ENCODE measurements at places on chromosomes 4 and X. TPM values are rescaled to one million over a fixed set of nuclear protein-coding genes. Genes with fewer than 3 reads are reported as not detected.

- DNase-seq: no peak
These were observed 276.4 kb downstream of the IL15 start for GRCh38 chr4:141912831-141913230.

DNA sequence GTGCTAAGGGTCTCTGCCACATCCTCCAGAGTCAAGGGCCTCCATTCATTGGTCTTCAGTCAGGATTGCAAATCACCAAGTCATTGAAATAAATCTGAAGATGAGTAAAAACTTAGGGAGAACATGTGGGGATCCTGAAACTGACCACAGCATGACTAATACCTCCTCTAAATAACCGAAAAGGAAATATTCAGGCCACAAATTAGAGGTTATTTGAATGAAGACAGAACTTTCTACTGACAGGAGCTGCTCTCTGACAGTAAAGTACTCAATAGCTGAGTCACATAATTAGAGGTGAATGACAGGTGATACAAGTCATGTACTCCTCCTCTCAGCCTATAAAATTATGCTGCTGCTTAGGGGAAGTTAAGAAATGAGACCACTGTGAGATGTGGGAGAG is 240.2 kb upstream of the F9 start:
- DNase-seq: no peak

DNA sequence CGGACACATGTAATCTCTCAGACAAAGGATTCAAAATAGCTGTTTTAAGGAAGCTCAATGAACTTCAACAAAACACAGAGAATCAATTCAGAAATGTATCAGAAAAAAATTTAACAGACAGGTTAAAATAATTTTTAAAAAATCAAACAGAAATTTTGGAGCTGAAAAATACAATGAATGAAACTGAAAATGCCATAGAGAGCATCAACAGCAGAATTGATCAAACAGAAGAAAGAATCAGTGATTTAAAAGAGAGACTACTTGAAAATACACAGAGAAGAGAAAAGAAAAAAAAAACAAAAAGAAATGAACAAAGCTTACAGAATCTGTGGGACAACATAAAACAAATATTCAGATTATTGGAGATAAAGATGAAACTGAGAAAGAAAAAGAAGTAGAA is 118.8 kb upstream of the GYPA start:
- no peak for DNase-seq

DNA sequence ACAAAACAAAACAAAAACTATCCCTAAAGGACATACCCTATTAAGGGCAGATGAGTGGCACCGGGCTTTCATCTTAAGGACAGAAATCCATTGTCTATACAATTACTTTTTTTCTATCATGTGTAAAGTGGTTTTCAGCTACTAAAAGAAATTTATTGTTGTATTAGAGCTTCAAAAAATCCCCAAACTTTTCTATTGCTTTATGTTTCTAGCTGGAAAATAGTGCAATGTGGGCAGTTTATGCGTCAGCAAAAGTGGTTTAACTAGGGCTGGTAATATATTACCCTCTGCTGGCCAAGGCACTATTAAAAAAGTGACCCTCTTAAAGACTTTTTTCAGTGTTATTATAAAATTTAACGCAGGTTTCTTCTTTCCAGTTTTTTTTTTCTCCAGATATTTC is 15.5 kb upstream of the GPR82 start:
- DNase-seq: no peak

DNA sequence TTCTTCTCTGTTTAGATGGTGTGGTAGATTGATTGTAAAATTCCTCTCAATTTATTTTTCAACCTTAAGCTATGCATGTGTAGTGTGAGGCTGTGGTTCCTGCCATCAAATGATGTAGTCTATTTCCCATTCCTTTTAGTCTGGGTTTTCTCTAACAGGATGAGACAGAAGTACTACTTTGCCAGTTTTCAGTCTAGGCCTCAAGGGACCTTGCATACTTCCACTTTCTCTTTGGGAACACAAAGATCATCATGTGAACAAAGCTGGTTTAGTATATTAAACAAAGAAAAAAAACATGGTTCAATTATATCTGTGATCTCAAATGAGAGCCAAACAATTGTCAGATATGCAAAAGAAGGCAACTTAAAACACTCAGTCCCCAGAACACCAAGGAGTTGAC is 1284.0 kb downstream of the RAPGEF2 start:
- DNase-seq: no peak

SERTM2 gene
- total RNA-seq: under 0.01 TPM

GRCh38 chr4:25190407-25190806 is 30.2 kb upstream of the SEPSECS start:
- DNase-seq: no peak

DNA sequence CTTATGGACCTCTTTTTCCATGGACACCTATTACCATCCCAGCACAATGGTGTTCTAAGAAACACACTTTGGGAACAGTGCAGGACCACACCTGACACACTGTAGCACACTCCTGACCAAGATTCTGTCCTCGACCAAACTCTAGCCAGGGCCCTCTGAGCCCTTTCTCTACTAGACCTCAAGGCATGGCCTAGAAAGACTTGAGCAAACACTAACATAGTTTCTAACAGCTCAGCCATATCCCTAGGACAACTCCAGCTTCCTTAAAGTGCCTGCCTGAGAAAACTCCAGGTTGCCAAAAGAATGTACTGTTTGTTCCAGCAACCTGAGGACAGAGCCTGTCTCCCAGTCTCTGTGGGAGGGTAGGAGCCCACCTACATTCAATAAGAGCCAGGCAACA is 48.3 kb downstream of the QDPR start:
- DNase-seq: no peak

OPHN1 gene
- total RNA-seq: 39.1 TPM

EXOC1L gene
- total RNA-seq: not detected

DUX4 gene
- not detected for total RNA-seq

PRRG3 gene
- total RNA-seq: 6.1 TPM

FAM193A gene
- 17.1 TPM for total RNA-seq

NAA11 gene
- not detected for total RNA-seq

- DNase-seq: no peak
These were observed 40.7 kb downstream of the TEC start for GRCh38 chr4:48228949-48229348.

- no peak for DNase-seq
These were observed 383.9 kb downstream of the RPA4 start for GRCh38 chrX:97267396-97268181.

PPP4R3C gene
- total RNA-seq: not detected

DNA sequence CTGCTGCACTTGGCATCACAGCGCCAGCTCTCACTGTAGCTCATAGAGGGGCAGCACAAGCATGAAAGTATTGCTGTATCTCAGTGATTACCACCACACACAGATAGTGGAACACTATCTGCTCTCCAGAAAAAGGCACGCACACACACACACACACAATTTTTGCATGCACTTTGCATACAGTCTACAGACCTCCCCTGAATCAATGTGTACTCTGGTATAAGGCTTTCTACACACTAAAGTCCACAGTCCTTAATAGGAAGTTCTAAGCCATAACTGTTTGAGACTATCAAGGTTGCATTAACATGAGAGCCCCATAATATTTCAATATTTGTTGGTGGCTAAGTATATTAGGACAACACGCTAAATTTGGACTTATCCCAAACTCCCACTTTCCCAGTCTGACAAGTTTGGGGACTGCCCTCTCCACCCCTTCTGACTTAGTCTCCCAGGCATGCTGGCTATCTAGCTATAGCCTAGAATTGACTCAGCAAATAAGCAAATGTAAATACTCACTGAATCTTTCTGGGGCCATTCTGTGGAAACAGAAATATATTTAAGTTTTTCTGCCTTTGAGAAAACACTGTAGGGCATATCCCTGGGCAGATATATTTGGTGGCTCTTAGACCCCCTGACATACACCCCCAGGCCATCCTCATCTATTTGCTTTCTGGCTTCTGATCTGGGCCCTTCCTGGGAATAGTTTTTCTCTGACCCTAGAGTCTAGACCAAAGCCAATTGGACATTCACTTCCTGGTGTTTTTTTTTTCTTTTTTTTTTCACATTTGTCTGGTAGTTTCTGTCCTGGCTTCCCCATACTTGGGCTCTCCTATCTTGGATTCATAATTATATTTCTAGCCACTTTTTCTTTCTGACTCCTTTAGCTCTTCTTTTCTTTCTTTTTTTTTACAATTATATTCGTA is 36.4 kb upstream of the CT47C1 start:
- no peak for DNase-seq

DNA sequence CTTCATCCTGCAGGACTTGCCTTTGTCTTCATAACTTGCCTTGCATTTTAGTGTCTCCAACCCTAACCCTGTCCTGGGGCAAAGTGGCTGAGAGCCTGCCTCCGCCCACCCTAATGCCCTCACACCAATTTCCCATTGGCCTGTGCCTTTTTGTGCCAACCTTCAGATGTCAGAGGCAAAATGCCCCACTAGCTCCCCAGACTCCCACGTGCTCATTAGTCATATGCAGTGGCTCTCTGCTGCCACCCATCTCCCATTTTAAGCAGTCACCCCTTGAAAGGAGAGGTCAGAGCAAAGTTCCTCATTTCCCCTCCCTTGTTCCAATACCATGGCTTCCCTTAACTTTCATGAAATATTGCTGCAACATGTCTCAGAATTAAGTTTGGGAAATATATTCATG is 74.8 kb upstream of the PASD1 start:
- DNase-seq: no peak

- no peak for DNase-seq
These were observed 33.7 kb downstream of the PRPS2 start for GRCh38 chrX:12824944-12825343.

DNA sequence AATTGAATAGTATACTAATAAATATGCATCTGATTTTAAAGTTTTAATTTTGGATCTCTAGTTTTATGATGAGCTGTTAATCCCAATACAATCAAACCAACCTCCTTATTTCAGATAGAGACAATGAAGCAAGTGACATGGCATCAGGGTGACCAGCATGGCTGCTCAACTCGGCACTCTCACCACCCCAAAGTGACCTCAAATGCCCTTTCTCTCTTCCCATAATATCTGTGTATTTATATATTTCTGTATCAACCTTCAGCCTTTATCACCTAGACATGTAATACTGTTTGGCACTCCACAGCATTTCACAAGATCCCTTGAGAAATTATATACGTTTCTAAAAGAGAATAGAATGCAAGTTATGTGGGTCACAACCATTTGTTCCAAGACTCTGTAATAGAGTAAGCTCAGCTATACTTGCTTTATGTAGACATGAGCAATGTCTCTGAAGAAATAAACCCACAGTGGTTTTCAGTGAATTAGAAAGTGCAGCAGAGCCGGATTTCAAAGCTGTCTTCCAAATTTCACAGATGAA is 1623.2 kb upstream of the PABPC4L start:
- no peak for DNase-seq

DNA sequence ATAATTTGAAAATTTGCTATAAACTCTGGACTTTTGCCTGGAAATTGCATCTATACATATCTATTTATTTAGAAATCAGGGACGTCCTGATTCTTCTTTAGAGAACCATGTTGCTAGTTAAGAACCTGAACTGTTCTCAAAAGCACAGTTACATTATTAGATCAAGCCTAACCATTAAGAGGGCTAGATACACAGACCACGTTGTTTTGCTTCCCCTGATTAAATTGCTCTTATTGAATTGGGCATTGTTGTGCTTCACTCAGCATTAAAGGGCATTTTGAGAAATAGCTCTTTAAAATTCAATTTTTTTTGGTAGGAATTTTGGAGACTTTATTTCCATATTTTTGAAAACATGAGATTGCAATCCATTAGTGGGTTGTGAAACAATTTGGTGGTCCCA is 44.4 kb downstream of the FIP1L1 start:
- no peak for DNase-seq

GRCh38 chrX:136192135-136192534 is 44.8 kb downstream of the FHL1 start:
- no peak for DNase-seq

DNA sequence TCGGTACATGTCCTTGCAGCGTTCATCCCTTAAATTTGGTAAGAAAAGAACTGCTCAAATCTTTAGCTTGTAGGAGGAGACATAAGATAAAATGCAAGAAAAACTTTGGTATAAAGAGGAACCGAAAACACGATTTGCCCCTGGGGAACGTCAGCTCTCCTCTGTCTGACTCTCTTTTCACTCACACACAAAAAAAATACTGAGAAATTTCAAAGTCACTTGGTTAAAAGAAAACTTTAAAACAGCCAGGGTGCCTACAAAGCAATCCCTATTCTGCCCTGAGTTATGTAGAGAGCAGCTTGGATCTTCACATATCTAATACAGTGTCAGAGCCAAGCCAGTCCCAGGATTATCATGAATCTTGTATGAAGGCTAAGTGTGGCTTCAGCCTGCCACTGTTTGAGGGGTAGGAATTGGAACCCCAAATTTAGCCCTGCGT is 248.5 kb upstream of the CXXC4 start:
- DNase-seq: no peak

GRCh38 chr4:186733778-186734177 is 10.1 kb upstream of the FAT1 start:
- no peak for DNase-seq

FGF13 gene
- total RNA-seq: 128 TPM

DNA sequence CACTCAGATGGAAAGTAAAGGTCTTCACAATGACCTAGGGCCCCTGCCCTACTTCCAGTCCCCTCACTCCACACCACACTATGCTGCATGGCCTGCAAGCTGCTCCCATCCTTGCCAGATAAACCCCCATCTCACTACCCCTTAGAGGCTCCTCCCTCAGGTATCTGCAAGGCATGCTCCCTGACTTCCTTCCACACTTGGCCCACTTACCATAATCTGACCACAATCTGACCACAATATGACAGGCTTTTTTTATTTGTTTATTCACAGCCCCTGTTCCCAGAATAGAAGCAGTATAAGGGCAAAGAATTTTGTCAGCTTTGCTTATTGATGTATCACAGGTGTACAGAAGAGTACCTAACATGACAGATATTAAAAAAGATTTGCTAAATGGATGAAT is 124.7 kb downstream of the CAMK2D start:
- DNase-seq: no peak

DNA sequence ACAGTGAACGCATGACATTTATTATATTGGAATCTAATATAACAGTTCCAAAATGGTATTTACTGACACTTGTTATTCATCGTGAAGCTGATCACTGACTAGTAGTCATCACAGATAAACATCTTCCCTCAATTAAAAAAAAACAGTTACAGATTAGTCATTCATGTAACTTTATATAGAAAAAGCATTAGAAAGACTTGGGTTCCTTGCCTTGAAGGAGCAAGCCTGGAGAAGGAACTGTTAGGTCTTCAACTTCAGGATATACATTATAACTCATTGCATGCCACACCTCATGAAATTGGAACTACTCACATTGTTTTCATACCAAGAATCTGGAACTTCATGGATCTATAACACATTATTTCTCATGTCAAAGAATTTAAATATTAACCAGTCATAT is 317.7 kb downstream of the CCSER1 start:
- DNase-seq: no peak

DNA sequence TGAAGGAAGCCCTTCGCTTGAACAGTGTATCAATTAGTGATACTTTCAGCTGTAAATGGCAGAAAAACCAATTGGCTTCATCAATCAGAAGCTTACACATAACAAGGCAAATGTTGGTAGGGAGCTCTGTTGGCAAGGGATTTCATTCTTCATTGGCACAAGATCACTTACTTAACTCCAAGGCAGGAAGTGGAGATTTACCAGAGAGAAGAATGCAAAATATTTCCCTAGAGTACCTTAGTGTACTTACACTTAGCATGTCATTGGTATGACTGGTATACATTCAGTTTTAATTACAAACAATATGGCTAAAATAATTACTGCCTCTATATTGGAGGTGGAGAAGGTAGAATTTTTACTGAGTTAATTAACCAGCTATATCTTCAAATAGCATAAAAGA is 545.0 kb downstream of the GABRG1 start:
- DNase-seq: no peak
